Activated CD4-positive, alpha-beta memory T cell treated with anti-CD3 and anti-CD28 coated beads for 36 hours (primary cell): ENCODE measurements at places on chromosomes 3 and 15. TPM values are rescaled to one million over a fixed set of nuclear protein-coding genes. Genes with fewer than 3 reads are reported as not detected.

DNA sequence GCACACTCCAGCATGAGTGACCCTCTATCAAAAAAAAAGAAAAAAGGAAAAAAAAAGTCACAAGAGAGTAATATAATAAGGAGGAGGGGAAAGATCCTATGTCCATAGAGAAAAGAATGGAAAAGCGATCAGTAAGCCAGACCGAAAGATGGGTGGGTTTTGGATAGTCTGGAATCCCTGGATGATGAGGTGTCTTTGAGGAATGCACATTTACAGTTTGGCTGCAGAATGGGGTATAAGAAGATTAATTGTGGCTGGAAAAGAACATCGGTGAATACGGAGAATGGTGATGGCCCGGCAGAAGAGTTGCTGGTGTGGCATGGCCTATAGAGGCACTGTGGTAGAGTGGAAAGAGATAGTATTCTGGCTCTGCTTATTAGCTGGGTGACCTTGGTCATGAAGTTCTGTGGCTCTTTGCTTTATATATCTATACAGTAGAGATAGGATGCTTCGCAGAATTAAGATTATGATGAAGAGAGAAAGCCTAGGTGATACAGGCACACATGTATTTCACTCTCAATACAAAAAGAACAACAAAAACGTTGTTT is 187.9 kb downstream of the AKAP13 start:
- peaks cover 32% of the 10 kb centered on the region for H3K4me1 ChIP-seq
- DNase-seq, result no peak
- H3K27me3 ChIP-seq, result no peaks in the 10 kb centered on the region
- H3K4me3 ChIP-seq, result no peak overlapping the region

DNA sequence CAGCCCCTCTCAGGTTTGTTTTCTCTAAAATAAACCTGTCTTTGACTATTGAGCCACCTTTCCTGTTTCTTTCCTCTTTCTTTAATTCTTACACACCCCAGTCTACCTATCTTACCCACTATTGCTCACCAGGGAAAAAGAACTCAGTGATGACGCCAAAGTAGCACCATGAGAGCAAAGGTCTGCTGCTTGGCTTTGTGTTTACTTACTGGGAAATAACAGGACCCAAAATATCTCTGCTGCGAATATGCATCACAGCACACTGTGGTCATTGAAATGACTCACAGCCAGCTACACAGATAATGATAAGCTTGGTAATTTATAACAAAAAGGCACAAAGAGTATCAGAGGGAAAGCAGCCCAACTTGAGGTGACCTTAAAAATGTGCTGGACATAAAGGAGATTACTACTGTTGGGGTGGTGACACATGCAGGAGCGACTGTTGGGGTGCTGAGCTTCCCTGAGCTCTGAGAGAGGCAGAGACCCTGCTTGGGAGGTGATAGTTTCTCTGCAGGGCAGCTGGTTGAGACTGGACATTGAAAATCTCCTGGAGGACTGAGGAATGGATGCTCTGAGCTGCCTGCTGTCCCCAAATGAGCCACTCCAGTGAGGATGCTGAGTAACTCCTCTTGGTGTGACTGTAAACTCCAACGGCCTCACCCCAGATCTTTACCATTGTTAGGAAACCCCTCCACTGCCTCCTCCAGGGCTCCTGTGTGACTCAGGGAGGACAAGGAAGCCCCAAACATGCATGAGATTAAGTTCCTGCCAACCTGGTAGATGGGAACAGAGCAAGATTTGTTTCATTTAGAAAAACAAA is 14.5 kb downstream of the EFCAB12 start:
- H3K4me1 ChIP-seq, result no peaks in the 10 kb centered on the region
- H3K27me3 ChIP-seq, result no peaks in the 10 kb centered on the region
- no peak overlapping the region for H3K27ac ChIP-seq
- no peak for DNase-seq
- no peaks in the 10 kb centered on the region for H3K36me3 ChIP-seq

DNA sequence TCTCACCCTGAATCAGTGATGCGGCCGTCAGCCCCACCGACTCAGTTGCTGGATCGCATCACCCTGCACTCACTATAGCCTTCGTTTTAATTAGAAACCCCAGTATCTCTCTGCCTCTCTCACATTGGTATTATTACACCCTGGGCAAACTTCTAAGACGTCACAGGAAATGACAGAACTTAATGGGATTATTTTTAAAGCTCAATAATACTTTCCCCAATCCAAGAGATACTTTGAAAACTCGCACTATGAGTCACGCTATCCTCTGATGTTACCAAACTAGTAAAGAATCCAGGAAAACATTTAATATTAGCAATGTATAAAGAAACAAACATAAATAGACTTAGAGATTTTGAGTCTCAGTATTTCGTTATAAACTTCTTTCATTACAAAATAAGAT is 36.6 kb downstream of the RUBCN start:
- no peak overlapping the region for H3K4me3 ChIP-seq
- peaks cover 11% of the 10 kb centered on the region for H3K4me1 ChIP-seq
- H3K27ac ChIP-seq, result no peak overlapping the region
- no peak for DNase-seq
- H3K27me3 ChIP-seq, result no peaks in the 10 kb centered on the region

DNA sequence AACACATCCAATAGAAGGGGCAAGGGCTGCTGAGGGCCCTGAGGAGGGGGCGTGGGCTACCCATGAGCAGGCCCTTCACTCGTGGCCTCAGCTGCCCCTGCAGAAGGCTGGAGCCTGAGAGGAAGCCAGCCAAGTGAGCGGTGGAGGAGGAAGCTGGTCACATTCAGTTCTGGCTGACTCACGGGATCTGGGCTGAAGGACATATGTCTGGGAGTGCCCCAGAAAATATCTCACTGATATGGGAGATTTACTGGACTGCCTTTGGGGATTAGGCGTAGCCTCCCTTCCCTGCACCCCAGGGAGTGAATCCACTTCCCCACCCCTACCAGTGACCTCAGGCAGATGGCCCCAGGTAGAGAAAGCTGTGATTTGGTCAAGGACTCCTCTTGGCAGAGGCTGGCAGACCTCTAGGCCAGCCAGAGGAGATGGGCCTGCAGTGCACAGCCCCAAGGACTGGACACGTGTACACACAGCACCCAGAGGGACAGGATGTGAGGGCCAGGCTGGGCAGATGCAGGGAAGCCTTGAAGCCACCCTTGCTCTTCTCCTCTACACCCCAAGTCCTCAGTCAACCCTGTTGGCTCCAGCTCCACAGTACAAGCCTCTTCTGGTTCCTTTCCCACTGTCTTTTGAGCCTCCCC is 14.2 kb upstream of the ANKDD1A start:
- peaks cover 16% of the 10 kb centered on the region for H3K36me3 ChIP-seq
- H3K4me1 ChIP-seq, result peaks cover 50% of the 10 kb centered on the region
- no peaks in the 10 kb centered on the region for H3K27me3 ChIP-seq
- DNase-seq, result no peak
- no peak overlapping the region for H3K4me3 ChIP-seq

DNA sequence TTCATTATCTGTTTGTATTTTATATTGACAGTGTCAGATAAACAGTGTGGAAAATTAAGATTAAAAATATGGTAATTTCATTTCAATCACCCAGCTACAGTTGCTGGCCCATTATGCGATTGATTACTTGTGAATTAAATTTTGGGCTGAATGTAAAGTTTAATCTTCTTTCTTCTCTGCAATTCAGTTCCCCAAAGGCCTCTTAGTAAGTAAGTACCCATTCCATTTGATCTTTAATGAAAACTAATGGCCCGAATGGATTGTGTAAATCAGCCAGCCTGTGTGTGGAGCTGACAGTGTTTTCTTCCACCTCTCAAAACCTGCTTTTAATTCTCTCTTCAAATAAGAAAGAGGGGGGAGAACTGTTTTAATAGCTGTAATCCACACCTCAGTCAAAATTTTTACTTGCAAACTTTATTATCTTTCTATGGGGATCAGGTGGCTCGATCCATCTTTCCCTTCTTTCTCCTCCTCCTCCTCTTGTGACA is 307.1 kb downstream of the IL20RB start:
- H3K27me3 ChIP-seq, result peaks cover 2% of the 10 kb centered on the region
- H3K27ac ChIP-seq, result no peak overlapping the region
- H3K4me1 ChIP-seq, result no peaks in the 10 kb centered on the region
- H3K36me3 ChIP-seq, result no peaks in the 10 kb centered on the region
- DNase-seq, result no peak

GRCh38 chr3:71055257-71056001 is 528.1 kb downstream of the FOXP1 start:
- H3K27ac ChIP-seq, result peak overlapping the region; percentile 91
- no peak for DNase-seq
- H3K4me3 ChIP-seq, result no peak overlapping the region

- H3K36me3 ChIP-seq, result no peaks in the 10 kb centered on the region
- H3K4me1 ChIP-seq, result no peaks in the 10 kb centered on the region
- DNase-seq, result no peak
- peaks cover 4% of the 10 kb centered on the region for H3K27me3 ChIP-seq
Observed at GRCh38 chr15:38743147-38743546, 178.5 kb upstream of the RASGRP1 start.

DNA sequence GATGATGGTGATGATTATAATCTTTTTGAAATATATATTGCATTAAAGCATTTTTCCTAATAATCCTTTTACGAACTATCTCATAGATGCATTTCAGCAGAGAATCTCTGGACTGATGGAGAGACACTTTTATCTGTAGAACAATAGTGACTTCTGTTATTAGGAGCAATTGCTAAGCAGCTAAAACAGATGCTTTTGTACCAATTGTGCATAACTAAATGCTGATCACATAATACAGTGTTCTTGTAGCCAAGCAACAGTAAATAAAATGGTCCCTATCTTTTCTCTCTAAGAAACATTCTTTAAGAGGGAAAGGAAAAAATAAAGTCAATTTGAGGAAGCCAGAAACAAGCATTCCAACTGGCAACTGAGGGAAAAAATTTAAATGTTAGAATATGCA is 405.8 kb upstream of the GOLIM4 start:
- H3K36me3 ChIP-seq, result no peaks in the 10 kb centered on the region
- no peak overlapping the region for H3K27ac ChIP-seq
- no peak overlapping the region for H3K4me3 ChIP-seq
- no peaks in the 10 kb centered on the region for H3K27me3 ChIP-seq

Gene LINGO1
- total RNA-seq, result not detected

Gene MORC1
- total RNA-seq, result not detected

Gene SLC28A2
- not detected for total RNA-seq
